ENCODE measurements at places on chromosomes 12 and 14.

DNA sequence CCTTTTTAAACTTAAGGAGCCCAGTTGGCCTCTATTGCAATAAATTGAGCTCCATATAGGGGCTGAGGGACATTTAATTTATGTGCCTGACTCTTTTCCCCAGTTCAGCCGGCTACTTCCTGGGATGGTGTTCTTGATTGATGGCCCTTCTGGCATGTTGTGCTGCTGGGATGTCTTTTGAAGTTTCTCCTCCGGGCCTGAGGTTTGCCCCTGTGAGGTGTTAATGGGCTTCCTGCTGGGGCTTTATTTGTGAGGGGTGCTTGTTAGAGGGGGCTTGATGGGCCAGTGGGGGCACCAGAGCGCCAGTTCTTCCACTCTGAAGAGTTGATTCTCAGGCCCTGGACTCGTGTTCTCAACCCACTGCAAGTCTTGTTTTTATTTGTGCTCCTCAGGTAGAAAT lies 69.6 kb downstream of the CHST11 start:
- no peak for DNase-seq

DNA sequence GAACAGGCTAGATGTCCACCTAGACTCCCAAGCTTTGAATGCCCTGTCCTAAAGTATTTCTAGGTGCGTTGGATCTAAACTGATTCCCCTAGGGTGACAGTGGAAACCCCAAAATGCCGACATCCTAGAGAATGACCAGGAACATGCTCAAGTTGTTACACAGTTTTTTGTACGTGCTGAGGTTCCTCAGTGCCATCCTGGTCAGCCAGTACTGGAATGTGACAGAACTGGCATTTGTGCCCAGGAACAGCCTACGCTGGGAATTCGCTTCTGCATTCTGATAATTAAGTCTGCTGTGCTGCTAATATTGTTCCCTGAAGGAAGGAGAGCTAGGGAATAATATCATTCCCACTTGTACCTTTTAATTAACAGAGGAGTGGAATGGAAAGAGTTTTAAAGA lies 40.3 kb downstream of the BORCS5 start:
- no peak for DNase-seq

DNA sequence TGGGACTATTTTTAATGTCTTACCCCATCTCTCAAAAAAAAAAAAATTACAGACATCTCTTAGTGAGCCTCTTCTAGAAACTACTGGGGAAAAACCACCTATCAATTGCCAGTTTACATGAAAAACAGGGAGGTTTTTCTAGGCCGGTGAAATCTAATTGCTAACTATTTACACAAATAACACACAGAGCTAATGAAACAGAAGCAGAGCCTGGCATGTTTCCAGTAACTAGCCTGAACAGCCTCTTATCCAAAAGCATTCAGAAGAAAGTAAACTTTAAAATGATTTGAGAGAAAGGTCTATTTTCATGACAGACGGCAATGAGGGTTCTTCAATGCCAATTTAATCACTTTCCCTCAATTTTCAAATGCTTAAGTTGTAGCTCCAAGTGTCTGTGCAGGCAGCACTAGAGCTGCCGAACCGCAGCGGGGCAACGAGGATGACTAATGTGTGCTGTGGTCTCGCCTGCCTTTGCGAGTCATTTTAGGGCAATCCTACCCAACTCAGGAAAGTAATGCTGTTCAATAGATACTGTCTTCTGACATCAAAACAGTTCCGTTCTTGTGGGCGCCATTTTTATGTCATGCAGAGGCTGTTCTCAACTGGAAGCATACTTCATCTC lies 84.6 kb downstream of the SETD3 start:
- DNase-seq, result peak; percentile 11

DNA sequence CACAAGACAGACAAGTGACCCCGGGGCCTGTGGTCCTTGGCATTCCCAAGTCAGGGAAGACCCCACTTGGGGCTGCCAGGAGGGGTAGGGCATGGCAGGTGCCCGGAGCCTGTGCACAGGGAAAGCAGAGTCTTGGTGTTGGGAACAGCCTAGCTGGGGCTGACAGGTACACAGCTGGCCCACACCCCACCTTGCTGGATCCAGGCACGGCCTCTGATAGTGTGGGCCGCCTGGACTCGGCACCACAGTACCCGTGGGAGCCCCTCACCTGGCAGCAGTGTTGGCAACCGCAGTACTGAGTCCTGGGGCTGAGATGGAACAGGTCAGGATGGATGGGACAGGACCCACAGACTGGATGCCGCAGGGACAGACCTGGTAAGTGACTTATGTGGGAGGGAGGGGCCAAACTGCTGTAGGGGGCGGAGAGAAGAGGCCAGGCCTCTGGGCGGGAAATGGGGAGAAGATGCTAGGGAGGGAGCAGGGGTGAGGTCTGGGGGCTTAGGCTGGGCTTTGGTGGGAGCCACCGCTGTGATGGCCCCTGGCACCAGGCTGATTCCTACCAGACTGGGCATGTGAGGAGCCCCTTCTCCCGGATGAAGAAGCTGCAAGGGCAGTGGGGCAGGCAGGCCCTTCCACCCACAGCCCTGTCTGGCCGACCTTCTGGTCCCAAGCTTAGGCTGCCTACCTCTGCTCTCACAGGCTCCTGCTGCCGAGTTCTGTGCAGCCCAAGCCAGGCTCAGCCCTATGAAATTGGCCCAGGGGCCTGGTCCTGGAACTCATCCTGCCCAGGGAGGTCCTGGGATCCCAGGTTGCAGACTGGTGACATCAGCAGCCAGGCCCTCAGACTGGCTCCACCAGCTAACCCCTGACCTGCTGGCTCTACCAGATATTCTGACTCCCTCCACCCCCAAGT lies at the start of gene TGM1:
Gene TGM1, minus strand, starts transcription at position 357 of the 913 bp plus-strand sequence. CDS start 825 bp downstream, outside the sequence.
- no peak for DNase-seq

GRCh38 chr14:74459289-74459946 lies 33.4 kb upstream of the SYNDIG1L start:
- no peak for DNase-seq

DNA sequence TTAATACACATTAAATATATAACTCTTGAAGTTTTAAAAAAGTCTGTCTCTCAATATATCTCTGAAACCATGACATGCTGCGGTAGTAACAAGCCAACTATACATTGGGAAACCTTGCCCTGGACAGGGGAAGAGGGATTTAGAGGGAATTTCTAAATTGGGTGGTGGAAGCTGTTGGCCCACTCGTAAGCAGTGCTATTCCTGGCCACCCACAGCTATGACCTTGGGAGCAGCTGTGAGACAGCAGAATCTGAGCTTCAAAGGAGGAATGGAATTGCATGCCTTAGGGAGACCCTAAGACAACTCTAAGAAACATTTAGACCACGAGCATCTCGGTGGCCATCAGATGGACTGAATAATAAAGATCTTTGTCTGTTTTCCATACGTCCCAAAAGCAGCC lies 15.8 kb upstream of the GCH1 start:
- DNase-seq, result no peak

DNA sequence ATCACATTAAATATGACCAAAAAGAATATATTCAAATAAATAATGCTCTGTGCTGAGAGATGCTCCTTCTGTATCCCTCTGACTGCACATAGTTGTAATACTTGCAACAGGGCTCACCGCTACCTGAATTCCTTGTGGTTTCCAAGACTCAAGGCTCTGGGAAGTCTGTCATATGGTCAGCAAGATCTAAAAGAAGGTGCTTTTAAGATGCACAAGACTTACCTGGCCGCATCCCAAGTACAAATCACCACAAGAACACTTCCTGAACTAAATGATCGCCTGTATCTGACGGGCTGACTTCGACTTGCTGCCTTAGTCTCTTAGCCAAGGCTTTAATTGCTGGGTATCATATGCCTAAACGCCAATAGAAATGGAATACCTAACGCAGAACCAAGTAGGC lies 67.2 kb downstream of the HECTD4 start:
- no peak for DNase-seq

DNA sequence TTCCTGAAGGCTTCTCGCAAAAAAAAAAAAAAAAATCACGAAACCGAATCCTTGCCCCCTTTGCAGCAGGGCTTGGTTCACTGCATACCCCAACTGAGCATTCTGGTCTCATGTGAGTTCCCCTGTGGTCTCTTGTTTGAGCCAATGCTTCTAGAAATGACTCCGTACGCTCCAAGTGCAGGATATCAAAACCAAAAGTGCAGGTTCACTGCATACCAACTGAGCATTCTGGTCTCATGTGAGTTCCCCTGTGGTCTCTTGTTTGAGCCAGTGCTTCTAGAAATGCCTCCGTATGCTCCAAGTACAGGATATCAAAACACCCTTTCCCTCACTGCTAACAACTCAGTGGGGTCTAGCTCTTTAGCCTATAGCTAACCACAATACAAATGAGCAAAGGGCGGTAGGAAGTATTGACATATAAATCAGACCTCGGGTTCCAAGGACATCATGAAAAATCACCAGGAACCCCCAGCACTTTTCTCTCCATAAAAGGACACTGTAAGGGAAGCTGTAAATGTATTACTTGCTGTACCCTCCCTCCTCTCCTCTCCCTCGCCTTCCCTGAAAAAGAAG lies 206.3 kb upstream of the NOS1 start:
- no peak for DNase-seq

DNA sequence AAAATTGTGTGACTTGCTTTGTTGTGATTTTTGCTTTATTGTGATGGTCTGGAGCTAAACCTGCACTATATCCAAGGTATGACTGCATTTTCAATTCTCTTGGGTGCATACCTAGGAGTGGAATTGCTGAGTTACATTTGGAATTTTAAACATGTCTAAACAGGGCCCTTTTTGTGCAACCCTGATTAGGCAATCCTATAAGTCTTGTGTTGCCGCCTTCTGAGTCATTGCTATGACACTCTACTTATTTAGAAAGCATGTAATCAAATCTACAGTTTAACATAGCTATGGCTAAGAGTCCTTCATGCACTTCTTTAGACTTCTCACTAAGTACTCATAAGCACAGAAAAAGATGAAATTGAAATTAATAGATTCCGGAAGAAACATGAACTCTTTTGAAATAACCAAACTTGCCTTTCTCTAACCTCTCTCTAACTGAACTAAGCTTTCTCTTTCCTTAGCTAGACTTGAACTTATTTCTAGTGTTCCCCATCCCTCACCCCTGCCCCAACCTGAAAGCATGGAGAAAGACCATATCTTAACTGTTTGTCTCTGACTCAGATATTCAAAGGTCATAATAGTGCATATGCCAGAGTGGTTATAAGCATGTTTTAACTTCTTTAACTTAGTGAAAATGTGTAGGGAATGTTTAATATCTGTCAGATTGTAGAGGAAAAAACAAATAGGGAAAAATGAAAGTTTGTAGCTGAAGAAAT lies 203.0 kb downstream of the SNAPC1 start:
- DNase-seq, result no peak

DNA sequence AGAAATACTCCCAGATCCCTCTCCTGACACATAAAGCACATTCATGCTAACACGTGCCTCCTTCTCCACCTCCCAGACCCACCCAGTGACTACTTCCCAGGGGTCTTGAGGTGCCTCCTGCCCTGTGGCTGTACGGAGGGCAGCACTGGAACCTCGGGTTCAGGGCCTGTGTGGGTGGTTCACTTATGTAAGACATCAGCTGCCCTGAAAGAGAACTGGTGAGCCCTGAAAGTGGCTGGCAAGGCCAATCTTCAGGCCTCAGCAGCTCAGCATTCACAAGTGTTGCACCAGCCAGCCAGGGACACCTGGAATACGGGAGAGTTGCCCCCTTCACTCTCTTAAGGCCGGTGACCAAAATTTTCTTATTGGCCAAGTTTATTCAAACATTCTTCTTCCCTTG lies 38.9 kb upstream of the NTF3 start:
- DNase-seq, result no peak

- DNase-seq, result no peak
These were observed 56.8 kb downstream of the LRFN5 start for GRCh38 chr14:41663473-41663850.

DNA sequence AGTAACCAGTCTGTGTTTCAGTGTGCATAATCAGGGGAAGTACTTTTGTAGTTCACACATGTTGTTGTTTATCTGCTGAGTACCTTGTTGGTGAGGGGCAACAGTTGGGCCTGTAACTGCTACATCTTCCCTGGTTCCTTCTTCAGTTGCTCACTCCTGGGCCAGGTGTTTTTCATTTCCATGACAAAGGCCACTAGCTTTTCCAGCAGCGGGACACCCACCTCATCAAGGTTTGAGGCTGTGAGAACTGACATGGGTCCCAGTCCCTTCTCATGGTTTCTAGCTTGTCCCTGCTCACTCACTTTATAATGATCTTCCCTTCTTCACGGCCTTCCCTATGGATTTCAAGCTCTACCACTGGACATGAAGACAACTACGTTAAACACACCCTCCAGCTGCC lies 1.5 kb upstream of the NOXRED1 start:
- no peak for DNase-seq

GRCh38 chr14:93331002-93331727 lies 1.7 kb downstream of the BTBD7 start:
- DNase-seq, result no peak

DNA sequence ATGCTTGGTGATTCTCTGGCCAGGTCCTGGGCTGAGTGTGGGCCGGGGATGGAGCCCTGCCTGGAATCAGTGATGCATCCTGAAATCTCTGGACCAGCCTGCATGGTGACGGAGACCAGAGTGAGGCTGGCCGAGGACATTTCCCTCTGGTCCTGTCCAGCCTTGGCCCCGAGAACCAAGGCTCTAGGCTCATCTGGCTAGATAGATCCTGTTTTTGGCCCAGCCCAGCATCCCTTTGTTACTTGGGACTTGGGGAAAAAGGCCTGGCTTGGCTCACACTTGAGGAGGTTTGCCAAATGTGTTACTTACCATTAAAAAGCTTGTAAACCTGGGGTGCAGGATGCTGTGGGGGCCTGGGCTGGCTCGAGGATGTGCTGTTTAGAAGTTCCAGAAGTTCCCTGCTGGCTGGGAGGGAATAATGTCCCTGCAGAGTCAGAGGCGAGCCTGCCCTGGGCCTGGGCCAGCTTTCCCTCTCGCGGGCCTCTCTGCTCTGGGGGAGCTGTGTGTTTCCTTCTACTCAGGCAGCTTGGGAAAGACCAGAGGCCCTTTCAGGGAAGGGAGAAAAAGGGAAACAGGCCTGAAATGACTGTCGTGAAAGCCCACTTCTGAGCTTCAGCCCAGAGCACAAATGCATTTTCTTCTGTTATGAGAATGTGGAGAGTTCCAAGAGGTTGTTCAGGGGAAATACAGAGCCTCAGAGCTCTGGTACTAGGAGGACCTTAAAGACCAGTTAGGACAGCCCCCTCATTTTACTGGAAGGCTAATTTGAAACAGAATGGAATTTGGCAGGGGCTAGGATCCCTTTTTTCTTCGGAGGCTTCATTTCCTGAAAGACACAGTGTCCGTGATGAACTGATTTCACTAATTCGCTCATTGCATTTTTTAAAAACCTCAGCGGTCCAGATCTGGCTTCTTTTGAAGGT lies 47.2 kb upstream of the CTDSP2 start:
- DNase-seq, result no peak

- no peak for DNase-seq
These were observed 48.8 kb downstream of the KCNJ8 start for GRCh38 chr12:21725731-21726130.

DNA sequence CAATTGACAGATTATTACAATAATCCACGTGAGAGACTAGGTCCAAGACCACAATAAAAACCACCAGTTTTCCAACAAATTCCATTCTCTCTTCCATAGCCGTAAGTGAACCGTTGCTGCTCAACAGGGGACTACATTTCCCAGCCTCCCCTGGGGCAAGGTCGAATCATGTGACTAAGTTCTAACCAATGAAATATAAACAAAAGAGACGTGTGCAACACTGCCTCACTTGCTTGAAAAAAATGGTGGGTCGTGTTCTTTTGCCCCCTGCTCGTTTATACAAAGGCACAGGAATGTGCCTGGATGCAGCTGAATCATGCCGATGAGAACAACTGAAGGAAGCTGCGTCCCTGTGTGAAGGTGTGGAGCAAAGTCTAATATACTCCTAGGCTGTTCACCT lies 51.1 kb downstream of the HSPB8 start:
- no peak for DNase-seq
